ENCODE measurements at places on chromosomes 6 and 20.

GRCh38 chr6:117540670-117541069 lies 58.2 kb downstream of the DCBLD1 start:
- no peak for DNase-seq

DNA sequence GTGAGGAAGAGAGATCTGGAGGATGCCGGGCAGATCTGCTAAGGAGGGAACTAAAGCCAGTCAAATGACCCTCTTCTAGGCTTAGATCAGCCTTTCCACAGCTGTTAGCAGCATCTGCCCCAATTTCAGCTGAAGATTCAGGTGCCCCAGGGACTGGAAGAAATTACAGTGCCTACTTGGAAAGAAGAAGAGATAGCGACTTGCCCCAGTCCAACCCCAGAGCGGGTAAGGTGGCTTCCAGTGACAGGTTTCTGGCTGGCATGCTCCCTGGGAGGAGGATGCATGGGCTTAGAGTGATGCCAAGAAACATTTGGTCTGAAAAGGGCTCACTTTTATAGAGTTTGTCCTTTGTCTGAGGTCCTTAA lies 620 bp downstream of the TJAP1 start:
- no peak for DNase-seq

DNA sequence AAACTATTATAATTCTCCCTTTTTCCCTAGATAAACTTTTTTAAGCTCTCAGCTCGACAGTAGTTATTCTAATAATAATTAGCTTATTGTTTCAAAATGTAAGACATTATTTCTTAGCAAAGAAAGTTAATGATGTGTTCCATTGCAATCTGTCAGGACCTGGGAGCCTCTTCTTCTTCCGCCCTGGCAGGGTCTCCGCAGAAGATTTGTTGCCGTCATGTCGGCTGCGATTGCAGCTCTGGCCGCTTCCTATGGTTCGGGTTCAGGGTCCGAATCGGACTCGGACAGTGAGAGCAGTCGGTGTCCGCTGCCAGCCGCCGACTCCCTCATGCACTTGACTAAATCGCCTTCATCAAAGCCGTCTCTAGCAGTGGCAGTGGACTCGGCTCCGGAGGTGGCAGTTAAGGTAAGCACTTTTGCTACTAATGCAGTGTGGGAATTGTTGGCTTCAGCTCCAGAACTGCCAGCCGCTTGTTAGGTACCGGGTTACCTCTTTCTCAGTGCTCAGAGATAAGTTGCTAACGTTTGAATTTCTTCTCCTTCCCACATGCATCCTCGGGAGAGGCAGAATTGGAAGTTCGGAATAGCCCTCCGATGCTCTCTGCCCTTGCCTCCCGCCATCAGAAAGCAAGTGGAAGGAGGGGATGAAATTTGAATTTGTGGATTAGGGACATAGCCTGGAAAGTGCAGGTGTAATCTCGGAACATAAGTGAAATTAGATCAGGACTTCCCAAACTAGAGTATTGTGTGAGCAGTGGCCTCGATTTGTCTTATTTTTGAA lies at the start of gene CDC40:
CDC40 (plus strand) TSS at position 200 of the 781 bp plus-strand sequence; CDS start at position 218, 18 bp downstream.
- peak; percentile 57 for DNase-seq

- no peak for DNase-seq
These were observed 24.6 kb downstream of the KHDC1L start for GRCh38 chr6:73200735-73201134.

GRCh38 chr6:88641178-88641903 lies 322.1 kb downstream of the RNGTT start:
- no peak for DNase-seq

DNA sequence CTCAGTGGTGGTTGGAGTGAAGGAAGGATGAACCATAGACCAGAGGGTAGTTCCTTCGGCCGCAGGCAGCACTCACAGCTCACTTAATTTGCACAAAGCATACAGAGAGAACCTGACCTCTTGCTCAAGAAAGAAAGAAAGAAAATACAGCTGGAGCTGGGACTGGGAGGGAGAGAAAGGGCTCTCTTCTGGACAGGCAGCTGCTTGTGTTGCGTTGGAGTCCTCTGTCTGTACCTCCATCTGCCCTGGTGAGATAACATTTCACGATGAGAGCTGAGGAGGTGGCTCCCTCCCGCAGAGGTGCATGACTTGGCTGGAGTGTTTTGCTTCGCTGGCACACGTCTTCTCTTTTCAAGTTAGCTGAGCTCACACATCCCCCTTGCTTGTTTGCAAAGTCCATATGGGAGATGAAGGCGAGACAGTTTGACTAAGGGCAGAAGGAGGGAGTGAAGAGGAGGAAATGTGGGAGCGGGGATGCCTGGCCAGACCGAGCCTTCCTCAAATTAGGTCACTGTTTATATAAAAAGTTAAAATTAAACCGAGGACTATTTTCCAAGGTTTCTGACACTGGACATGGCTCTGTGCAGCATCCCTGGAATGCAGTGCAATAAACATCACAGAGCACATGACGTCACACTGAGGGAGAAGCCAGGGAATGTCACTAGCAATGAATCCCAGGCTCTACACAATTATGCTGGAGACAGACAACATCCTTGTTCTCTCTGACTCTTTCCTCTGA lies 359.4 kb downstream of the CD83 start:
- no peak for DNase-seq

DNA sequence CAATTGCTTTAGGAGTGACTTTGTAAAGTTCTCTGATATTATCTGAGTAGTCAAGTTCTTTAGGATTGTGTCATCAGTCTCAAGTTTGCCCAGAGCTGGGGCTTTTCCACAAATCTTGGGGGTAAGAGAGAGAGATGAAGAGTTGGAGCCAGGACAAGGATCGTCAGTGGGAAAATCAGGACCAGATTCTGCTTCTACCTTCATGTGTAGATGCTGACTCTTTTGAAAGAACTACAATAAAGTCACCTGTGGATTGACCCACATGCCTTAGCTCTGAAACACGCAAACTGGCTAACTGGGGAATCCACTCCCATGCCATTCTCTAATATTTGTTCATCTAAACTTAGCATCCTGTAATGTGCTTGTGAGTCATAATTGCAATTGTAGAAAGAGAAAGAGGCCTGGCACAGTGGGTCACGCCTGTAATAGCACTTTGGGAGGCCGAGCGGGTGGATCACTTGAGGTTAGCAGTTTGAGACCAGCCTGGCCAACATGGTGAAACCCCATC lies 15.6 kb upstream of the BICRAL start:
- no peak for DNase-seq

DNA sequence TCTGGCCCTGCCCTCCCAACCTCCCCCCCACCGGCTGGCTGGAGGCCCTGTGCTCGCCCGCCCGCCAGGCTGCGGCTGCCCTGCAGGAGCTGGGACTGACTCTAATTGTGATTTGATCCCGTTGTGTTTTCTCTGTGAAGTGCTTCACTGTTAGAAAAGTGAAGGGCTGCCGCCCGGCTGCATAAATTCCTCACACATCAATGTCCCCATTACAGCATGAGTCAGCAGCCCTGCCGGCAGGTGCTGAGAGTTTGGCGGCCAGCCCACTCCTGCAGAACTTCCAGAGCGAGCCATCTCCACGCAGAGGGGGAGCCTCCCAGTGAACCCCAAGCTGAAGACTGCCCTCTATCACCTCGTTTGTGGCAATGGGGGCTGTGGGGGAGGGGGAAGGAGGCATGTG lies 137.9 kb downstream of the DLL1 start:
- DNase-seq: no peak

- DNase-seq: no peak
These were observed 1136.0 kb downstream of the HACE1 start for GRCh38 chr6:103723438-103724322.

- DNase-seq: no peak
These were observed 33.3 kb upstream of the CITED2 start for GRCh38 chr6:139407718-139408222.

GRCh38 chr6:5695260-5696245 lies 311.2 kb downstream of the NRN1 start:
- no peak for DNase-seq

DNA sequence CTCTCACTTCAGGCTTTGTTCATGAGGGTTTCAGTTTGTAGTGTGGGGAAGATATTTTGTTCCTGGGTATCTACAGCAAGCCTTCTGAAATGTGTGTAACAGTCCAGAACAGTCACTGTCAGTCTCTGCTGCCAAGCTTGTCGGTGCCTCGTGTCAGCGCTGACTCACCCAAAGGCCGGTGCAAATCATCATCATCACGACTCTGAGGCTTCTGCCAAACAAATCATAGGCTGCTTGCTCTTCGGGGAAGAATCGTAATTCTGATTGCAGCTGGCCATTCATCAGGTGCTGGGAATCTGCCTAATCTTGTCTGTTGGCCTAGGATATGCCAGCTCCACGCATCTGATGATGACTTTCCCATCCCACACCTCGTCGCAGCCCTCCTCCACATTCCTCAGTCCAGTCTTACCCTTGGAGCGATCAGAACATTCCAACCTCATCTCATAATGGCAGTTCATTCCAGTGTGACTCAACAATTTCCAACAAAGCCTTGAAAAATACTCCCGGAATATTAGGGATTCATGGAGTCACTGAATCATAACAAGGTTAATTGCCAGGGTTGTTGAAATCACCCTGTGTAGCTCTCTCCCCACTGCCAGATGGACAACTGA lies 40.9 kb downstream of the ALDH8A1 start:
- no peak for DNase-seq

GRCh38 chr20:58515233-58516212 lies at the start of gene APCDD1L:
APCDD1L (minus strand) TSS chr20:58515399; CDS start chr20:58514707, 692 bp downstream.
- DNase-seq: no peak

DNA sequence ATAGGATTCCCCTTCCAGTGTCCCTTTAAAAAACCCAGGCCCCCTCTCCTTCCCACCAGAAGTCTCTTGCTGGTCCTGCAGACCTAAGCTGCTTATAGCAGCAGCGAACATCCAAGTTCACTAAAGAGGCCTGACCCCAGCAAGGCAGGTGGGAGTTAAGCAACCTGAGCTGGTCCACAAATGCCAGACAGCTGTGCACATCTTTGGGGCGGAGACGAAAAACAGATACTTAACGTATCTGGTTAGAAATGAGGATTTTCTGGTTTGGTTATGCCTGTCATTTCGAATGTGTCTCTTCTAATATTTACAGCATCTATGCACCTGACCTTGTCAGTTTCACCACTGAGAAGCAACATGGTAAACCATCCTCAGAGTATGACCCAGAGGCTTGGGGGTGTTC lies 87.8 kb downstream of the SLC2A10 start:
- DNase-seq: no peak

GRCh38 chr6:137589067-137589848 lies 95.1 kb upstream of the OLIG3 start:
- peak; percentile 40 for DNase-seq

DNA sequence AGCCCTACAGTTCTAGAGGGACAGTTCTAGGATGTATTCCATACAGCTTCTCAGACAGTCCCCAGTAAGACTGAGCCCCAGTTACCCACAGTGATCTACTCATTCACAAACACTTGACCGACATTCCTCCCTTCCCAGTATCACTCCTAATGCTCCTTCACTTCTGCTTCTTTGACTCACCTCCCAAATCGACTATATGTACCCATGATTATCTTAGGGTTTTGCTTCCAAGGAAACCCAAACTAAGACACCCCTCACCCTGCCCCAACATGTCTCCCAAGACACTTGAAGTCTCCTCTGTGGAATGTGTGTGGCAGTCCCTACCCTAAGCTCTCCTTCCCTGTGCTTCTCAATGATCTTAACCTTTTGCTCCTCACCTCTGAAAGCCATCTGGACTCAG lies 23.6 kb upstream of the TGM6 start:
- DNase-seq: no peak

DNA sequence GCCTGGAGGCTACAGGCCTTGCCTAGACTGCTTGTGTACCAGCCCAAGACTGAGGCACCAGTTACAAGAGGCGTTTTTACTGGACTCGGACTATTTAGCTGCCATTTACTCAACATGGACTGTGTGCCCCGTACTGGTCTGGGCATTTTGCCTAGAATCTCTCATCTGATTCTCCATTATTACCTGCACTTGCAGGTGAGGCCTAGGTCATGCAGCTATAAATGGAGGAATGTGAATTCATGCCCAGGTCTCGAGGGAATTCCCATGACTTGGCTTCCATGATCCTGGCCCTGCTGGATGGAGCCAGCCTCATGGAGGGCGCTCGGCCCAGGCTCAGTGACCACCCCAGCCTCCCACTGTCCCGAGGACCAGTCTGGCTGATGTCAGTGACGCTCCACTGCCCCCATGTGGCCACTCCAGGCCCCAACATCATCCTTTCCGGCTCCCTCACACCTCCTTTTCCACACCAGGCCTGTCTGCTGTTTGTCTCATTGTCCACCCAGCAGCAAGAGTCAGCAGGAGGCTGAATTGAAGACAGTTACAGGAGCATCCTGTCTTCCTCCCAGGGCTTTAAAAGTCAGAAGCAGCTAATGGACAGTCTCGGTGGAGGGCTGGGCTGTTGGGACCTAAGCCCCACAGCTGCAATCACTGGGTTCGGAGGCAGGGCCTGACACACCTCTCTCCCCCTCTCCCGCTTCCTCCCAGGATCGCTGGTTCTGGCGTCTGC lies 8.7 kb downstream of the MMP24OS start:
- DNase-seq: peak; percentile 23

- no peak for DNase-seq
These were observed 46.3 kb upstream of the STXBP5 start for GRCh38 chr6:147157930-147158329.

DNA sequence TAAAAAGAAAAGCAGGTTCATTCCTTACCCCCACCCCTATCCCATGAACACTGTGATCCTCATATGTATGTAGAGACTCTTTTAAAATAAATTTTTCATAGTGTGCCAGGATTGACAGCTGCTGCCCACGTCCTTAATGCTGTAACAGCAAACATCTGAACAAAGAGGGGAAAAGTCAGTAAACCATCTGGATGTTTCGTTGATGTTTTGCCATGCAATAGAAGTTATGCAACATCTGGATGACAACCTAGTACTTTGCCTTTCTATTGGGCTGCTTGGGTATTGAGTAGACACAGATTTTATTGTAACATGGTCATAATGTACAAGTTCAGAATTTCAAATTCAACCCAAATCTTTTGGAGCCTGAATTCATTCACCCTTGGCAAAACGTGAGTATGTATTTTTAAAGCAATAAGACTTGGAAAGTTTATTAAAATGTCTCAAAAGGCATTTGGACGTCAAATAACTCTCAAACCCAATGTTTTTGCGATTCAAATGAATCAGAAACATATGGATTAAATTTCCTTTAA lies 500.3 kb downstream of the DHX35 start:
- no peak for DNase-seq

- DNase-seq: no peak
These were observed 13.3 kb upstream of the PLCB1 start for GRCh38 chr20:8118760-8119159.

DNA sequence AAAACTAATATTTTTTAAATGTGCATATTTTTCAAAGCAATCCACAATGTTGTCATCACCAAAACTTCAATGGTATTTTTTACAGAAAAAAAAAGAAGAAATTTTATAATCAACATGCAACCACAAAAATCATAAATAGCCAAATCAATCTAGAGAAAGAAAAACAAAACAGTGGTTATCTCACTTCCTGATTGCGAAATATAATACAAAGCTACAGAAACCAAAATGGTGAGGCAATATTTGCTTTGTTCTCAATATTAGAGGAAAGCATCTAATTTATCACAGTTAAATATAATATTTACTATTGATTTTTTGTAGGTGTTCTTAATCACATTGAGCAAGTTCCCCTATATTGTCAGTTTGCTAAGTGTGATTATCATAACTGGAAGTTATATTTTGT lies 720.7 kb upstream of the ADGRB3 start:
- no peak for DNase-seq

All from GDM1 (cell line).